ENCODE measurements at places on chromosomes 6 and 20.

DNA sequence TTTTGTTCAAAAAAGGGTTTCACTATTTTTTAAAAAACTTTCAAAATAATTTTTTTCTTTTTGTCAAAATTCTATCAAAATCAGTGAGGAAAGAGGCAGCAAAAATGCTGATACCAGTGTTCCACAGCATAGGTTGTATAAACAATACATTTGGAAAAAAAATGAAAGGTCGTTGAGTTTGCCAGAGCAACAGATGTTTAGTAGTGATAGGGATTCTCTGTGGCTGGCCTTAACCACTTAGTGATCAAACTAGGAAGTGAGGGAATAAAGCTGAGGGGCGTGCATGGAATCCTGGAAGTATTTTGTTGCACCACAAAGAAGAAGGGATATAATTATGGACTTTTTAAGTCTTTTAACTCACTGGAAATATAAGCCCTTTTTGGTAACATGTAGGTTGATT lies 555.3 kb upstream of the CHD6 start:
- no peak for DNase-seq

DNA sequence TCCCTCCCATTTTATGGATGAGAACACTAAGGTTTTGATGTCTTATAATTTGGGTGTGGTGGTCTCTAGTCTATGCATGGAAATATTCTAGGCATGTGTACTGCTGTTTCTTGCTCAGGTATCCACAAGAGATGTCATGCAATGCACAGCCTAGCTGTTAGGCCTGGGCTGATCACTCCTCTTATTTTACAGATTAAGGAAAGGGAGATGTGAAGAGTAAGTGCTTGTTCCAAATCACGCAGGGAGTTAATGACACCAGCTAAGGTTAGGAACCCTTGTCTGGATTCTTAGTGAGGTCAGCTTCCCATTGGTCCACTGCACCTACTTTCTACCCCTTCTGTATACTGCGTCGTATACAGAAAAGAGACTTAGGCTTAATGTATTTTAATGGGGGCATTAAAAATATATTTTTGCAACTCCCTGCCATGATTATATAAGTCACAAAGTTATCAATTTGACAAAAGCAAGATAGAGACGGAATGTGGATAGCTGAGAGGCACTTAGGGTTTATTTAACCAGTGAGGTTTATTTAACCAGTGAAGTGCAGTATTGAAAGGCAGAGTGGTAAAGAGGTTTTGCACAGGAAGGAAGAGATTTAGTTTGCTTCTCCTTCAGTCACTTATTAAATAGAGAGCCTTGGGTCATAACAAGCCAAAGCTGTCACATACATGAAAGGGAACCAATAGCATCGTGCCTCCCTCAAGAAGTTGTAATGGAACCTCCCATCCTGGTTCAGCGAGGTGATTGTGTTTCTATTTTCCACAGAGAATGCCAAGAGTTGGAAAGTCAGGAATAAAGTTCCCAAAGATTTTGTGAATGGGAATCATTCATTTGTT lies 95.0 kb upstream of the FAM184A start:
- no peak for DNase-seq

- DNase-seq, result no peak
Measured at GRCh38 chr6:97594844-97595243, 311.8 kb upstream of the MMS22L start.

- DNase-seq, result no peak
Measured at GRCh38 chr6:69138148-69138547, 503.1 kb downstream of the ADGRB3 start.

DNA sequence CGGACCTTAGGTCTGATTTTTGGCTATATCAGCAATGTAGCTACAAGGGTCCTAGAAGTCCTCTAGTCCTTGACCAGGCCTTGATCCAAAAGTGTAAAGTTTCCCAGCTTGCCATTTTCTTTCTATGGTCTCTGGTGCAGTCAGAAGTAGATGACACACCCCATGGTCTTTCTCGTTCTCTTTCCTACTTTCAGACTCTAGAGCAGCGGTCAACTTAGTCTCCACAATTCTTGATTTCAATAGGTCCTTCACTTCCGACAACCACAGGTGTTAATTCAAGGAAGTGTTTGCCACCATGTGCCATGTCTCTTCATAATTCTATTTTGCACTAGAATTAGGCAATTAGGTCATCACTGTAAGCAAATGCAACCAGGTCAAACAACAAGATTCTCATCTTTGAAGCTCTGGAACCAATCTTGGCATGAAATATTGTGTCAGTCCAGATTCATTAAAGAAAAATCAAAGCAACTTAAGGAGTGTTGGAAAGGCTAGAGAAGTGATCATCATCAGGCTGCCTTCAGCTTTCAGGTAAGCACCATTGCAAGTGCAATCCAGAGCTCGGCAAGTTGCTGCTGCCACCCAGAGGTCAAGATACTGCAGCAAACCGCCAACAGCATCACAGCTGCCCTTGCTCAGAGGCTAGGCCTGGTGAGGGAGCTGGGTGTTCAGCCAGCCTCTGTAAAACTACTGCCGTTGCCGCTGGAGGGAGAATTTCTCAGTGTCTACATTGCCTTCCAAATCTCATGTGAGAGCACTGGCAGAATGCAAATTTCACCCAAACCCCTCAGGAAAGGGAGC lies 5.6 kb upstream of the SYNE1 start:
- DNase-seq, result no peak

DNA sequence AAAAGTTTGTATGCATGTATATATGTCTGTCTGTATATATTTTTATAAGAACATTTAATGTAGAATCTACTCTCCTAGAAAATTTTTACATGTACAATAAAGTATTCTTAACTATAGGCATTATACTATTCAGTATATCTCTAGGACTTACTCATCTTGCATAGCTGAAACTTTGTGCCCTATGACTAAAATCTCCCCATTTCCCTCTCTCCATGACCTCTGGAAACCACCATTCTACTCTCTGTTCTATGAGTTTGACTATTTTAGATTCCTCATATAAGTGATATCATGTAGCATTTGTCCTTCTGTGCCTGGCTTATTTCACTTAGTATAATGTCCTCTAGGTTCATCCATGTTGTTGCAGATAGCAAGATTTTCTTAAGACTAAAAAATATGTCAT lies 205.1 kb upstream of the SMLR1 start:
- no peak for DNase-seq

- DNase-seq, result no peak
Measured at GRCh38 chr6:87588756-87589407, 905 bp downstream of the RARS2 start.

DNA sequence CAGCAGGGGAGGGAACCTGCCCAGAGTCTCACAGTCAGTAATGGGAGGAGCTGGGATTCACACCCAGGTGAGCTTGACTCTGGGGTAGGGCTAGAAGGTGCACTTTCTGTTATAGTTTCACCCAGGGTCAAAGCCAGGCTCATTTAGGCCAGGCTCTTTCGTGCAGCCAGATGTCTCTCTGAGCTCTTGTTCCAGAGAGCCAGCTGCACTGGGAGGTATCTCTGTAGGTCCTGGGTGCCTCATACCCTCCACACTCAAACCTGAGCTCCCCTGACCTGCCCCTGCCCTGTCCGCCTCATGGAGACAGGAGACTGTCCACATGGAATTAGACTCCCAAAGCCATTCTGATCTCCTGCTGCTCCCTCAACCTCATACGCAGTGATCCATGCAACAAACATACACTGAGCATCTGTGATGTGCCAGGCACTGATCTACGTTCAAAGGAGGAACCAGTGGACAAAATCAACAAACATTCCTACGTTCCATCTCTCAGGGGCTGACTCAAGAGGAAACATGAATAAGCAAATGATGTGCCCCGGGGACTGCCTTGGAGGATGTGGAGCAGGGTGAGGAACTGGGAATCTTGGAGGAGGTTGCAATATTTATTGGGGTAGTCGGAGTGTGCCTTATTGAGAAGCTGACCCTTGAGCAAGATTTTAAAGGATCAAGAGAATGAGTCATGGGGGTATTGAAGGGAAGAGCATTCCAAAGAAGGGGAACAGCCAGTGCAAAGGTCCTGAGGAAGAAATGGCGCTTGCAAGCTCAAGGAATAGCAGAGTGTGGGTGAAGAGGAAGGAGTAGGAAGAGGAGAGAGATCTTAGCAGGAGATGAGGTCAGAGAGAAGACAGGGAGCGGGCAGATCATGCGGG lies 71.3 kb upstream of the TOX2 start:
- DNase-seq, result no peak

GRCh38 chr6:39051399-39052122 lies 3.0 kb downstream of the GLP1R start:
- DNase-seq, result no peak

GRCh38 chr20:25510721-25511120 lies 74.6 kb downstream of the NINL start:
- no peak for DNase-seq

DNA sequence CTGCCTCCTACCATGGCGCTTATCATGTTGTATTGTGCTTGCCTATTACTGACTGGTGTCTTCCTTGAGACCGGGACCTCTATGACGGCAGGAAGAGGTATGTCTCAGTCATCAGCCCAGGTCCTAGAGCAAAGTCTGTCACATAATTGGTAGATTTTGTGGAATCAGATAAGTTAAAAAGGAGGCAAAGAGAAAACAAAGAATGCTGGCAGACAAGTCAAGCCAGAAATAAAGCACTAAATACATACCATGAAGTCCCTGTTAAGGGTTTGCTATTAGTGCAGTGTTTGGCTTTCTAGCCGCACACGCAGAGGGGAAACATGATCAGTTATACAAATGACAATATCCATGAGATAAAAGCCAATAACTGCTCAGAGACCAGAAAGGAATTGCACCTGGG lies 6.0 kb downstream of the TOMM34 start:
- no peak for DNase-seq

DNA sequence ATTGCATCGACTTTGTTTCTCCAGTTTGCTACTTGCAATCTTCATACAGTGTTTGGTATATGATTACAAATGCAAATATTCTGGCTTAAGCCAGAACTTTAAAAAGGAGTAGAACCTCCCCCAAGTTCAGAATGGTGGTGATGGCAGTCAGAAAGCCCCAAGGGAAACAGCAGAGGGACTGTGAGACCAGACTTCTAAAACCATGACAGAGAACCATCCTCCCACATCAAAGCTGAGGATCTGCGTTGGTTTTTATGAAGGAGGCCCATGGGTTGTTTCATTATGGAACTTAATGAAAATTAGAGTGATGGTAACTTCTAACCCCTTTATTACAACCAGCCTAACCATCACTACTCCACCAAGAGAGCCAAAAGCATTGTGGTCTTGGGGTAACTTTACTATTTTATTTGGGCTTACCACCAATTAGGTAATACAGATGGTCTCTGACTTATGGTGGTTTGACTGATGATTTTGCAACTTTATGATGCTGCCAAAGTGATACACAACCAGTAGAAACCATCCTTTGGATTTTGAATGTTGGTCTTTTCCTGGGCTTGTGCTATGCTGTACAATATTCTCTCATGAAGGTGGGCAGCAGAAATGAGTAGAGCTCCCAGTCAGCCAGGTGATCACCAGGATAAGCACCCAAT lies 10.9 kb upstream of the MRS2 start:
- no peak for DNase-seq

- no peak for DNase-seq
Measured at GRCh38 chr6:69584913-69585729, 211.7 kb downstream of the LMBRD1 start.

GRCh38 chr6:38909015-38909730 lies 139.4 kb upstream of the GLP1R start:
- no peak for DNase-seq

GRCh38 chr6:96186516-96187195 lies 170.9 kb downstream of the FUT9 start:
- no peak for DNase-seq

- no peak for DNase-seq
Measured at GRCh38 chr6:163626073-163626867, 211.8 kb downstream of the QKI start.

GRCh38 chr6:152364866-152365265 lies 272.3 kb downstream of the SYNE1 start:
- DNase-seq, result no peak

GRCh38 chr20:52438326-52438963 lies 246.9 kb upstream of the ZFP64 start:
- no peak for DNase-seq

DNA sequence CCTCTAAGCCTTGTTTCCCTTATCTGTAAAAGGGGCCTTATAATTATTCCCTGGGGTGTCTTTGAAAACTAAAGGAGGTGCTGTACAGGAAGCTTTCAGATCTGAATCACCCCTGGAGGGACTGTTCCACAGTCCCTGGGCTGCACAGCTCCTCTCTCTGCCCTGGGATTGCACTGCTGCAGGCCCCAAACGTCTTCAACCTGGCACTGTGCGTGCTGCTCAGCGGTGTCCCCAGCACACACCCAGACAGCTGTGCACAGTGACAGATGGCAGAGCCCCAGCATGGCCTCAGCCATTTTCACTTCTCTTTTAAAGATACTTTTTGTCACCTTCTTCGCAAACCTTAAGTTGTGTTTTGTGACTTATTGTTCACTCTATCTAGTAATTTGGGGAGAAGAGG lies 50.7 kb upstream of the INSM1 start:
- no peak for DNase-seq

DNA sequence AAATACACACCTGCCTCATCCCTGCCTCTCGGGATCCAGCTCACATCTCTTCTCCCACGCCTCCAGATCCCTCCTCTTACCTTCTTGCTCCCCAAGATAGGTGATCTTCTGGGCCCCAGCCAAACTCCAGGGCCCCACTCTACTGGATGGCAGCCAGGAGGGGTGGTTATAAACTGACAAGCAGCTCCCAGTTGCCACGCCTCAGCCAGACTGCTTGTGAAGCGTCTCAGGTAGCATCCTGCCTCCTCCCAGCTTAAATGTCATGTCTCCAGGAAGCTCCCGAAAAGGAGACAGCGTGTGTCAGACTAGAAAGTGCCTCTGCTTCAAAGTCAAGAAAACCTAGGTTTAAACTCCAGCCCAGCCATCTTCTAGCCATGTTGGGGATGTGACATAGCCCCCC lies 114.1 kb downstream of the LRFN2 start:
- no peak for DNase-seq

DNA sequence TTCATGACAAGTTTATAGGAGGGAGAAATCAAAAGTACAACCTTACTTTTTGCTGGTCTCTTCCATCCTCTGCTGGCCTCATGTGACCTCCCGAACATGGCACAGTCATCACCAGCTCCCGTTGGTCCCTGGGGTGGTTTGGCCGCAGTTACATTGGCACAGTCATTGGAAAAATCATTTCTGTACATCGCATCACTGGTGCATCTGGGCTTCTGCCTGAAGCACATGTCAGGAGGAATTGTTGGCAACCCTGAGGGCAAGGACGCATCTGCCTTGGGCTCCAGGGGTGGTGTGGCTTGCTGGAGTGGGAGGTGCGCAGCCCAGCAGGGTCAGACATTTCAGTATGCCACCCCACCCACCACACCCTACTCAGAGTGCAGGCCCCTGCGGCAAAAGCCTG lies 162.9 kb upstream of the SLC24A3 start:
- DNase-seq, result no peak

DNA sequence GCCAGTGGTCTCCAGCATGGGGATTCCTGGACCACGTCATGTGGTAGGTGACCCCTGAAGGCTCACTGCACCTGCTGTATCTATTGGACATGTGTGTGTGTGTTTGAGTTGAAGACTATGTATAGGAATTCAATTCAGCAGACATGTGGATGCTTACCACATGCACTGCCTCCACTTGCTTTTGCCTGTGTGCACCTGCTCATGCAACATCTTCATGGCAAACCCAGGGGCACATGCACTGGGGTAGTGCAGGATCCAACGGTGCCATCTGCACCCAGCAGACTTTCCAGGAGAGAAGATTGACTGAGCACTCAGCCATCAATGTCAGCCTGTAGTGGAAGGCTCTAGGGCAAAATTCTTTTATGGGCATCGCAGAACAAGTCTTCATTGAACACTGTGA lies 299.4 kb downstream of the CDH26 start:
- DNase-seq, result no peak

GRCh38 chr6:138297761-138298298 lies 79.5 kb upstream of the PBOV1 start:
- no peak for DNase-seq

Data from activated CD4-positive, alpha-beta T cell treated with anti-CD3 and anti-CD28 coated beads for 24 hours (primary cell).